Activated CD4-positive, alpha-beta memory T cell treated with anti-CD3 and anti-CD28 coated beads, Interleukin-2, amount 10 ng/mL, durations not matched to agents 7 days and 5 days (primary cell): ENCODE measurements at places on chromosomes 1 and 21.

DNA sequence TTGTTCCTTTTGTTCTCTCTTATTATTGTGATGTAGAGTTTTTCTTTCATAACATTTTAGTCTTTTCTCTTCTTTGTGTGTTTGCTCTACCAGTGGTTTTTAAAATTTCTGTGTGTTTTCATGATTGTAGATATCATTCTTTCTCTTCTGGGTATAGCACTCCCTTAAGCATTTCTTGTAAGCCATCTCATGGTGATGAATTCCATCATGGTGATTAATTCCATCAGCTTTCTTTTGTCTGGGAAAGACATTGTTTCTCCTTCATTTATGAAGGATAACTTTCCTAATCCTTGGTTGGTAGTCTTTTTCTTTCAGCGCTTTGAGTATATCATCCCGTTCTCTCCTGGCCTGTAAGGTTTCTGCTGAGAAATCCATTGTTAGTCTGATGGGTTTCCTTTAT is 22.7 kb downstream of the CD55 start:
- no peak for DNase-seq

GRCh38 chr1:28104866-28105467 is 16.6 kb upstream of the EYA3 start:
- DNase-seq, result no peak

GRCh38 chr1:61152469-61153105 is 70.2 kb downstream of the NFIA start:
- no peak for DNase-seq

- no peak for DNase-seq
These were observed 68.4 kb upstream of the IPO9 start for GRCh38 chr1:201760516-201760915.

DNA sequence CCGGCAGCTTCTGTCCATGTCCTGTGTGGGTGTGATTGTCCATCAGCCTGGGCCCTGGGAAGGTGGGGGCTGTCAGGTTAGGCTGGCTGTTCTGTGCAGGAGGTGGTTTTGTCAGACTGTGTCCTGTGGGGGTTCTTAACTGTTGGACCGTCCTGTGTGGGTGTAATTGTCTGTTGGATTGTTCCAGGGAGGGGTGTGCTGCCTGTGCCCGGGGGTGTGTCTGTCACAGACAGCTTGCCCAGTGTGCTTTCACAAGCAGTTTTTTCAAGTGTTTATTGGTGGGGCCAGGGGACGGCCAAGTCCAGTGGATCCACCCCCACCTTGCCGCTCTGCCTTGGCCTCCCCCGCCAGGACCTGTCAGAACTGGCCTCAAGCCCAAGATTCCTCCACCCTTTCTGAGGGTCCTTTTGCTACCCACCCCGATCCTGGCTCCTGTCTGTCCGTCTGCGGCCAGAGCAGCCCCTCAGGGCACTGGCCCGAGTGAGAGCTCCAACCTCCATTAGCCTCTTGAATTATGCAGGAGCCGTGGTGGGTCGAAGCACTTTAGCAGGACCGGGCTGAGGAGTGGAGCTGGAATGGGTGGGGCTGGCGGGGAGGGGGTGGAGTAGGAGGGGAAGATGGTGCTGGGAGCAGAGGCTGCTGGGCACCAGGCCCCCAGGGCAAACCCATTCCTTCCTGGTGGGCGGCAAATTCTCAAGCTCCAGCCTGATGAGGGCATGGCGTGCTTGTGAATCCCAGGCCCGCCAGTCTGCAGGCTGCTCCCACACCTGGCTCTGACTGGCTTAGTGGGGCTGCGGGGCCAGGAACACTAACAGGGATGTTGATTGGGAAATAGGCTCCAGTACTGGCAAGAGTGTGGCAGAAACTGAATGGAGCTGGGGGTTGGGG is 47.2 kb downstream of the PTPRF start:
- DNase-seq, result no peak

DNA sequence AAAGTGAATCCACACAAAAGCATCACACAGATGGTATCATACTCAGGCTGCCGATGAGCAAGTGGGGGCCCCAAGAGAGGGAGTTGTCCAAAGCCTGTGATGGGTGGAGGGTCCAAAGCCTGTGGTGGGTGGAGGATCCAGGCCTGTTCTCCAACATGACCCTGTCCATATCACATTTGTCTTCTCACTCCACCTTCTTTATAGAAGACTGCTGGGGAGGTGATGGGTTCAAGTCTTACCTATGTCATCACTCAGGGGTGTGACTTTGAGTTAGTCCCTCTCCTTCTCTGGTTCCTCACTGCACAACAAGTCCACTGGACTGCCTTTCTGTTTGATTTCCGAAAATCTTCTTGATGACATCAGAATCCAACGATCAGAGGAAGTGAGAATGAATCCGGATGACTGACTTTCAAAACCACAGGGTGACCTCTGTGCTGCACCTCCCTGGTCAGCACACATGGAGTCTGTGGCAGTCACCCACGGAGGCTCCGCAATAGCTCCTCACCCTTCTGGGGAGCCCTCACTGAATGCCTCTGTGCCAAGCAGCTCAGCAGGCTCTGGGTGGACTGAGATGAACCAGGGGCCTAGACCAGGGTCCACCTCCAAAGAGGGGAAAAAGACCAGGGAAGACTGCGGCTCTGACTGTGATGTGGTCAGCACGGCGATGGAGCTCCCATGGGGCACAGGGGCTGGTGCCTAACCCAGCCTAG is 166.8 kb downstream of the HIVEP3 start:
- no peak for DNase-seq

GRCh38 chr1:226690460-226690982 is 48.6 kb downstream of the ITPKB start:
- DNase-seq, result peak; percentile 48

GRCh38 chr1:113519556-113519955 is 129.2 kb downstream of the MAGI3 start:
- DNase-seq, result no peak

DNA sequence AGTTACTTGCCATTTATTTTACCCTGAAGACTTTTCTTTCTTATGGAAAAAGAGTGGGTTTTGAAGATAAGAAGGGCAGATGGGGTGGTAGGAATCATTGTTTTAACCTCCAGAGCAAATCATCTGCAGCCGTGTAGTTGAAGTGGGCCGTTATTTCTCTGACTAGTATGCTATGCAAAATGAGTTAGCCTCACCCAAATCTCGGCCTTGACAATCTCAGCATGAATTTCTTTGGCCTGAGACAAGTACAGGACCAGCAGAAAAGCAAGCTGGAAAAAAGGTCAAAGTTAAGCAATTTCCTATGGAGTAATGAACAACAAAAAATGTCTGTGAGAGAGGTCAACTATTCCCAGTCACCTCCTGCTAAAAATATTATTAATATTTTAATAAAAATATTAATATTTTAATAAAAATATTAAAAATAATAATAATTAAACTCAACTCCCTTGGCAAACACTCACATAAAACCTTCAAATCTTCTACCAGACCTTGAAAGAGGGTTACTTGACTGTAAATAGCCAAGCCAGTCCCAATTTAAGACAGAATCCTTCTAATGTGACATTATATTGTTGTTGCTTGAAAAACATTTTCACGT is 6.8 kb upstream of the TEKT2 start:
- no peak for DNase-seq

DNA sequence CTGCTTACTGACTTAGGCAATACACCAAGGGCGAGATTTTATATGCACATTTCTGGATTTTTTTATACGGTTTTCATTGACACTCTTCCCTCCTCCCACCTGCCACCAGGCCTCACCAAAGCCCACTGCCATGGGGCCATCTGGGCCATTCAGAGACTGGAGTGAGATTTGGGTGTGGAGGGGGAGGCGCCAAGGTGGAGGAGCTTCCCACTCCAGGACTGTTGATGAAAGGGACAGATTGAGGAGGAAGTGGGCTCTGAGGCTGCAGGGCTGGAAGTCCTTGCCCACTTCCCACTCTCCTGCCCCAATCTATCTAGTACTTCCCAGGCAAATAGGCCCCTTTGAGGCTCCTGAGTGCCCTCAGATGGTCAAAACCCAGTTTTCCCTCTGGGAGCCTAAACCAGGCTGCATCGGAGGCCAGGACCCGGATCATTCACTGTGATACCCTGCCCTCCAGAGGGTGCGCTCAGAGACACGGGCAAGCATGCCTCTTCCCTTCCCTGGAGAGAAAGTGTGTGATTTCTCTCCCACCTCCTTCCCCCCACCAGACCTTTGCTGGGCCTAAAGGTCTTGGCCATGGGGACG is 57.9 kb downstream of the LACTBL1 start:
- DNase-seq, result no peak

DNA sequence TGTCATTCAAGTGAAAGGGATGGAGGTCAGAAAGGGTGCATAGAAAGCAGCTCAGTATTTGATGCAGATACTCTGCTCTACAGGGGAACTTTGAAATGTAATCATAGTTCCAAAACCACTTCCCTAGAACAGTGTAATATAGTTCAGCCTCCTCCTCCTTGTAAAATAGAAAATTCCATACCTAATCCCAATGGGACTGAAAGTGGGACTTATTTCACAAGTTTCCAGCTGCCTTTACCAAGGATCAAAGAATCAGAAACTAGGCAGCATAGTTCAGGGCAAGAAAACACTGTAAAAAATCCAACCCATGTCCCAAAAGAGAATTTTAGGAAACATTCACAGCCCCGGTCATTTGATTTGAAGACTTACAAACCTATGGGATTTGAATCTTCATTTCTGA is 8.1 kb upstream of the TMCO2 start:
- no peak for DNase-seq

DNA sequence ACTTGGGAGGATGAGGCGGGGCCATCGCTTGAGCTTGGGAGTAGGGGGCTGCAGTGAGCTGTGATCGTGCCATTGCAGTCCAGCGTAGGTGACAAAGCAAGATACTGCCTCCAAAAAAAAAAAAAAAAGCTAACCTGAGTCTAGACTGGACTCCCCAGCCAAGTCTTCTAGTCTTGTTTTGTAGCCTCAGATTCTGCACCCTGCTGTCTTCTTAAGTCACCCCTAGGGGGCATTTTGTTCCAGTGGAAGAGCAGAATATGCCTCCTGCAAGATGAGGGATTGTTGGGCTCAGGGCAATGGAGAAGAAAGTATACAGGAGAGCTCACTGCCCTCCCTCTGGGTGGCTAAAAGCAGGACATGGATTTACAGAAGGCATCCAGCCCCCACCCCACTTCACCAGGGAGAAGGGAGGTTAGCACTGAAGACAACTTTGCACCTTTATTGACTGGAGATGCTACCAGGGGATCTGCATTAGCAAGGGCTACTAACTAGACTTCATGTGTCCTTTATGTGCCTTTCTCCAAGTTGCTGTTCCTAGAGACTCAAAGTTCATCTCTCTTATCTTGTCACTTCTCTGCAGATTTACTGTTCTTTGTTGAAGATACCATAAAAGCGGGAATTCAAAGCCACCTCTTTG is 15.3 kb upstream of the RNF187 start:
- peak; percentile 39 for DNase-seq

DNA sequence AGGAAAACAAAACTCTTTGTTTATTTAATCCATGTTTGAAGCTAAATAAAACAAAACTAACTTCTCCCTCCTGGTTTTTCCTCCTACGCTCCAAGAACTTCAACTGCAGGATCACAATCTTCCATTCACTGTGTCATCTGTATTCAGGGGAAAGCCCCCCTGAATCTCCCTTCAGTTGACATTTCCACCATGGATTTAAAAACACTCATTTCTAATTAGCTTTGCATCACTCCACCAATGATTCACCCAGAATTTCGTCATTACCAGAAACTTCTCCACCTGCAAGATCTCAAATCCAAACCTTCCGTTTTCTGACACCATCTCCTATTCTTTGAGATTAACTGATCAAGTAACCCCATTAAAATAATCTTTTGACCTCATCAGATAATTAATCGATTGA is 10.9 kb upstream of the RGS5 start:
- DNase-seq, result no peak

DNA sequence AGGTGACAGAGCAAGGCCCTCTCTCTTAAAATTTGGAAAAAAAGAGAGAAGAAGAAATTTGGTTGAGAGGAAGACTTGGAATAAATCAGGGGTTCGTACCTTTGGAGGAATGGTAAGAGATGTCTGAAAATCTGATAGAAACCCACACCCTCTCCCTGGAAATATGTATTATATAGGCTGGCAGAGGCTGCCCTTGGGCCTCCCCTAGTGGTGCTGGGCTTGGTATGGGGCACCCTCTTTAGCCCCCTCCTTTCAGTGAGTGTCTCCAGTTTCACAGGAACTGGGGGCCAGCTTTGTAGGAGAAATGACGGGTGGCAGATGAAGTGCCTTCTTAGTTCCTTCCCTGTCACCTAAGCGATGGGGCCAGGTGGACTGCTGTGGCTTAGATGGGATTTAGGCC is 82.9 kb upstream of the SLC2A1 start:
- DNase-seq, result no peak

DNA sequence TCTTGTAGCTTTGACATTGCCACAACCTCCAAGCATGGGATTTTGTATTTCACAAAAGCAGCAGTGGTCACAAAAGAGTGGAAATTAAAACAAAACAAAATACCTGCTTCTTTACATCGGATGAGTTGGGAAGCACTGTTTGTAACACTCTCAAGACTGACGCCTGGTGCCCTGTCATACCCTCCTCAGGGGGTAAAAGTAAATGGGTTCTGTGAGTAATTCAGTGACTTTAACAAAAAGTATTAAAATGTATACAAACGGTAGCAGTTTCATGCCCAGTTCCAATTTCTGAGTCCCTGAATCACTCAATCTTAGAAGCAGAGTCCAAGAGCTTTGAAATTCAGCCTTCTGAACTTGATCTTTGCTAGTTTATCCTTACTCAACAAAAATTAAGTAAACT is 152.5 kb downstream of the TIAM1 start:
- no peak for DNase-seq

DNA sequence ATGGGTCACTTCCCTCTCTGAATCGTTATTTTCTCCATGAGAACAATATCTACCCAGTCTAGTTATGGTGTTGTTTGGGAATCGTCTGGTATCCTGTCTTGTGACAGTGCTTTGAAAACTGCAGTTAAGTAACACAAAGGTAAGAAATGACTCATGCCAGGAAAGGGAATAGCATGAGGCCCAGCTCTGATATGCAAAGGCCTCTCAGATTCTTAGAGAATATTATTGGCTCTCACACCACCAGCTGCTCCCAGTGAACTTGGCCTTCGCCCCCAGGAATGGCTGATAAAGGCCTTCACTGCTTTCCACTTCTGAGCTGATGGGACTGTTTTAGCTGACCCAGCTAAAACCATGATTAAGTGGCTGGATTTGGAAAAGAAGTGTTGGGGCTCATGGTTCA is 27.1 kb downstream of the NEK2 start:
- DNase-seq, result no peak

GRCh38 chr1:19387045-19387467 is 74.9 kb downstream of the SLC66A1 start:
- no peak for DNase-seq

- no peak for DNase-seq
These were observed 138.8 kb upstream of the HMGB4 start for GRCh38 chr1:33725037-33725436.

GRCh38 chr1:2046174-2046917 is 3.9 kb upstream of the PRKCZ start:
- peak; percentile 47 for DNase-seq
